ENCODE measurements at places on chromosomes 2 and 18. TPM values are rescaled to one million over a fixed set of nuclear protein-coding genes. Genes with fewer than 3 reads are reported as not detected.

TLX2 gene
- total RNA-seq, result not detected

DNA sequence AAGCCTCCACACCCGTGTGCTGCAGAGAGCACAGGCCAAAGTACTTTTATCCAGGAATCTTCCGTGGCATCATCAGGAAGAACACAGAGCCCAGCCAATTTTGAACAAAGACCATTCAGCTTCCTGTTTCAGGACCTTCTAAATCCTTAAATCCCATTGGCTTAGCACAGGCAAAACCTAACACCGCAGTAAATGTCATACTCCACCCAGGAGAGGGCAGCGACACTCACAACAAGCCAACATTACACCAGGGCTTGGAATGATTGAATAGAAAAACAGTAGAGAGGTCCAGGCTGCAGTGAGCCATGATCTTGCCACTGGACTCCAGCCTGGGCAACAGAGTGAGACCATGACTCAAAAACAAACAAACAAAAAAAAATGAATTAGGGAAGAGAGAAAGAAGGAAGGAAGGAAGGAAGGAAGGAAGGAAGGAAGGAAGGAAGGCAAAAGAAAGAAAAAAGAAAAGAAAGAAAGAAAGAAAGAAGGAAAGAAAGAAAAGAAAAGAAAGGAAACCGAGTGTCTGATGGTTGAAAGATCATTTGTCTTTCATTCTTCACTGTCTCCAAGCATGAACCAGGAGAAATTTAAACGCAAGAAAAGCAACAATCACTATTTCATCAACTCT lies 144.6 kb upstream of the SATB2 start:
- no peak for DNase-seq

DNA sequence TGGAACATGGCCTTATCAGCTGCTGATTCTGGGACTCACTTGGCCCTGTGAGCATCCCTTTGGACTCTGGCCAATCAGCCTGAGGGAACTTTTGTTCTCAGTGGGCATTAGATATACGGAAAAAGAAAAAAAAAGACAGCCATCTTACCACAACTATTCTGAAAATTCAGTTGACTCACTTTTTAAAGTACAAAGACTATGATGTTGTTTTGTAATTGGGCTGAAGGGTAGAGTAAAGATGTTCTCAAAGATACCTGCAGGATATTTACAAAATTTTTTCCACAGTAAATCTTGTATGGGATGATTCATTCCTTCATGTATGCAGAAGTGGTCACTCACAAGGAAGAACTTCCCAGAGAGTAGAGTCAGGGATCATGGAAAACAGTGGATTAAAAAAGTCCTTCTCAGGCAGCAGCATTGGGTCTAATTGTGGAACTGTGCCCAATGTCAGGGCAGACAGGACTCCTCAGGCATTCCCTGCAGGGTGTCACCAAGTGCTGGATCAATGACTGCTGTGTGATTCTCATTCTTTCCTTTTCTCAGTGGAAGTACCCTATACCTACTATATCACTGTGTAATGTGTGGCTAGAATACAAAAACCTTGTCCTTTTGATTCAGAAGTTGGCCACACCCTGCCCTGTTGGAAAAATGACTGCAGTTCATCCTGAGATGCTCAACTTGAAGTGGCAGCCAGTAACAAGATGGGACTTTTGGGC lies 35.4 kb downstream of the SULT1C4 start:
- DNase-seq, result peak; percentile 84

- DNase-seq, result no peak
These were observed 79.7 kb upstream of the TRIB2 start for GRCh38 chr2:12636837-12637581.

TMEM37 gene
- not detected for total RNA-seq

DNA sequence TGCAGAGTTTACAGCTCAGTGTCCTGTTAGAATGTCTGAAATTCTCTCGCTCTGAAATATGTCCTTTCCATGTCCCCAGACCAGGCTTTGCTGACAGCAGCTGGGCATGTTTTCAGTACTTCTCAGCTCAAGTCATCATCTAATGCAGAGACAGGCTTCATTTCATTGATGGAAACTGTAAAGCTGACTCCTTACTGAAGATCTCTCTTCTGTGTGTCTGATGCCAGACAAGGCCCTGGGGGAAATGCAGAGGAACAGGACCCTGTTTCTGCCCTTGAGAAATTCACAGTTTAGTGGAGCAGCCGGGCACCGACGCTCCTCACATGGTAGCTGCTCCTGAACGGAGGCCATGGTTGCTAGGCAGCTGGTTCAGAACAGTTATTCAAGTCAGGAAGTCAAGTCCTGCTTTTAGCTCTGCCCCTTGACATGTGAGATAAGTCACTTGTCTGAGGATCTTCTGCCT lies 24.6 kb upstream of the FZD7 start:
- no peak for DNase-seq

- DNase-seq, result peak; percentile 23
These were observed 1087.6 kb upstream of the PIK3C3 start for GRCh38 chr18:40867459-40867858.

DNA sequence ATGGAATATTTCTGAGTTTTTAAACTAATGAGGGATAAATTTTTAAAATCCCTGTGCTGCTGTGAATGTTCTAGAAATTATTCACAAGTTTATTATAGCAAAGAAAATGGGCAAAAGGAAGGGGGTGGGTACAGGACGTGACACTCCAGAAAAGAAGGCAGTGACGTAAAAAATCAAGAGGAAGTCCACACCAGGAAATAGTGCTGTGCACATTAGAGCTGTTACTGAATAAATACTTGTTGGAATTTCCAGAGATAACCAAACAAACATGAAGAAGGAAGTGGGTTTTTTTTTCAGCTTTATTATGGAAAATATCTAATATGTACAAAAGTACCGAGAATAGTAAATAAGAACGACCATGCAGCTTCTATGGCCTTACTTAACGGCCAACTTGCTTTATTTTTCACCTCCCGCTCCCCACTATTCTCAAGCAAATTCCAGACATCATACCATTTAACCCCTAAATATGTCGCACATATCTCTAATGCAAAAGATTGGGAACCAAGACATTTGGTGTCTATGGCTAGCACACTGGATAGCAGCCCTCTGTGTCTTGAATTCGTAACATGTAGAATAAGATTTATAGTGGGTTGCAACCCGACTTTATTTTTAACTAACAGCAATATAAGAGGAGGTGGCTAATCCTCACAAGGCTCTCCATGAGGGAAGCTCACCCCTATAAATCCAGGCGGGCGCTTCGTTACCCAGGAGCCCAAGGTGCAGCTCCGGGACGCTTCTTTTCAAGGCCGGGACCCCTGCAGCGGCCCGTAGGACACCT lies 580 bp upstream of the NDUFV2 start:
- peak; percentile 31 for DNase-seq
